ENCODE measurements at places on chromosomes 1 and 21. TPM values are rescaled to one million over a fixed set of nuclear protein-coding genes. Genes with fewer than 3 reads are reported as not detected.

CFAP141 gene
- not detected for total RNA-seq

GRCh38 chr1:193939585-193939984 is 753.2 kb upstream of the B3GALT2 start:
- no peaks in the 10 kb centered on the region for H3K36me3 ChIP-seq
- DNase-seq: no peak
- H3K27me3 ChIP-seq: no peaks in the 10 kb centered on the region
- no peak overlapping the region for H3K4me3 ChIP-seq

ADGRB2 gene
- total RNA-seq: 1.5 TPM

CR2 gene
- 0.21 TPM for total RNA-seq
